ENCODE measurements at places on chromosomes 4 and X. TPM values are rescaled to one million over a fixed set of nuclear protein-coding genes. Genes with fewer than 3 reads are reported as not detected.
A peak's percentile ranks its signal among the peaks of the same experiment; 100 is the strongest.

DNA sequence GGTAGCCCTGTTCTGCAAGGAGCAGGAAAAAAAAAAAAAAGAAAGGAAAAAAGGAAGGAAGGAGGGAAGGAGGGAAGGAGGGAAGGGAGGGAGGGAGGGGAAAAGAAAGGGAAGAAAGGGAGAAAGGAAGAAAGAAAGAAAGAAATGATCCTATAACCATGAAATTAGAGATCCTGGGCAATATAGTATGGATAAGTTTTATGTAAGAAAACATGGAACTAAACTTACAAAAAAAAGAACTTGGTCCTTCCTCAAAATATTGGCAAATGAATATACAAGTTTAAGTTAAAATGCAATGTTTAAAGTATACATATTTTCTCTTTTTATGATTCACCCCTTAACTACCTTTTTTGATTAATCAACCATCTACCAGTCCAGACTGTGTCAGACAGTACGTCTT is 18.9 kb downstream of the BBS7 start:
- H3K36me3 ChIP-seq: peaks cover 10% of the 10 kb centered on the region
- no peaks in the 10 kb centered on the region for H3K27me3 ChIP-seq
- no peak overlapping the region for H3K4me3 ChIP-seq
- no peaks in the 10 kb centered on the region for H3K4me1 ChIP-seq
- no peak overlapping the region for H3K27ac ChIP-seq

DNA sequence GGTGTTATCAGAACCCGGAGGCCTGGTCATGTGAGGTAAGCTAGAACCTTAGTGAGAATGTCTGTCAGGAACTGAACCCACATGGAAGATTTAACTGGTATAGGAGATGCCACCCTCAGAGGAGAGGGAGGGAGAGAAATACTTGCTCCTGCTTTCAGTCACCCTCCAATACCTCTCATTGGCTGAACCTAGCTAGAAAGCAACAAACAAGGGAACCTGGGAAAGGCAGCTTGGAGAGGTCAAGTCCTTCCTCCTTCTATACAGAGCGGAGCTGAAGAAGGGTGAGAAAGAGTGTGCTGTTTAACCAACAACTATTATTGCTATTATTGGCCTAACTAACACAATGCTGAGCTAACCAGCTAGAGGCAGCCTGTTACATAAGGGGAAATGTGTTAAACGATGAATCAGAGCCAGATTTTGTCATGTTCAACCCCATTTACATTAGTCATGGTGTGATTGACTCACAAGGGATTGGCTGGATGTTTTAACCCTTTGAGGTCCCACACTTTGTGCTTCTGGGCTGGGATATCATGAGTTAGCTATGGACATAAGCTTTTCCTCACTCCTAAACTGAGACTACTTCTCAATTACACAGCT is 96.5 kb upstream of the ESX1 start:
- H3K27me3 ChIP-seq: no peaks in the 10 kb centered on the region
- H3K36me3 ChIP-seq: no peaks in the 10 kb centered on the region
- H3K27ac ChIP-seq: no peak overlapping the region
- H3K4me3 ChIP-seq: no peak overlapping the region

- H3K27me3 ChIP-seq: peaks cover 3% of the 10 kb centered on the region
- H3K36me3 ChIP-seq: no peaks in the 10 kb centered on the region
- no peak for DNase-seq
- no peaks in the 10 kb centered on the region for H3K4me1 ChIP-seq
- no peak overlapping the region for H3K4me3 ChIP-seq
Measured at GRCh38 chr4:87916626-87917025, 58.9 kb upstream of the SPP1 start.

FAM53A gene
- 0.91 TPM for total RNA-seq

DNA sequence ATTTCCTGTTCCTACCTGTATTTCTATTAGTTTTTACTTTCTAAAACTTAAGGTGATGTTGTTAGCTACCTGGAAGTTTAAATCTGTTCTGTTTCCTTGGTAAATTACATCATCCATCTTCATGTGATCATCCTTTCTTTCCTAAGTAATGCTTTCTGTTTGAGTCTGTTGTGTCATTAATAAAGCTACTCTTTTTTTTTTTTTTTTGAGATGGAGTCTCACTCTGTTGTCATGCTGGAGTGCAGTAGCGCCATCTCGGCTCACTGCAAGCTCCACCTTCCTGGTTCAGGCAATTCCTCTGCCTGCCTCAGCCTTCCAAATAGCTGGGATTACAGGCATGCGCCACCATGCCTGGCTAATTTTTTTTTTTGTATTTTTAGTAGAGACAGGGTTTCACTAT is 73.3 kb downstream of the FIP1L1 start:
- no peak for DNase-seq
- peaks cover 40% of the 10 kb centered on the region for H3K36me3 ChIP-seq
- no peaks in the 10 kb centered on the region for H3K27me3 ChIP-seq

DNA sequence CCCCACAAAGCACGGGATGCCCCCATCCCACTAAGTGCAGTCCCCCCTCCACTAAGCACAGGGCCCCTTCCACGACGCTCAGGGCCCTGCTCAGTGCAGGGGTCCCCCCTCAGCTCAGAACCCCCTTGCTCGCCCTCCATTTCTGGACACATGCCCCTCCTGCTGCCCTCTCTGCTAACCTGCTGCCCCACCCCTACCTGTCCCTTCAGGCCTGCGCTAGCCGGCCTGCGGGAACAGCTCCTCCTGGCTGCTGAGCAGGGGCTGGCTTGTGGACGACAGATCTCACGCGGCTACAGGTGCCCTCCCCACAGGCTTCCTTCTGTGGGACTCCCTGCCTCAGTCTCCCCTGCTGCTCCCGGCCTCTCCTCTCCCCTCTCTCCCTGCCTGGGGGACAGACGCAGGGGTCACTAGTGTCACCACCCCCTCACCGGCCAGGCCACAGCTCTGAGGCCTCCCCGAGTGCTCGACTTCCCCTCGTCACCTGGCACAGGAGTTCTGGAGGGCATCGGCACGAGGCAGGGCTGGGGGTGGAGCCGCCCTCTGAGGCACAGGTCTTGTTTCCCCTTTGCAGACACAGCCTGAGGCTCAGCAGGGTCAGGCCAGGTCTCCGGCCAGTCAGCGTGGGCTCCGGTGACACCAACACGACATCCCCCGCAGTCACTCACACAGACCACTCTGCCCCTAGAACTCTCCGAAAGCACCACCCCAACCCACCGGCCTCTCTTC is 21.6 kb downstream of the GAK start:
- no peak for DNase-seq
- H3K27me3 ChIP-seq: no peaks in the 10 kb centered on the region
- H3K27ac ChIP-seq: no peak overlapping the region
- H3K4me3 ChIP-seq: no peak overlapping the region

DNA sequence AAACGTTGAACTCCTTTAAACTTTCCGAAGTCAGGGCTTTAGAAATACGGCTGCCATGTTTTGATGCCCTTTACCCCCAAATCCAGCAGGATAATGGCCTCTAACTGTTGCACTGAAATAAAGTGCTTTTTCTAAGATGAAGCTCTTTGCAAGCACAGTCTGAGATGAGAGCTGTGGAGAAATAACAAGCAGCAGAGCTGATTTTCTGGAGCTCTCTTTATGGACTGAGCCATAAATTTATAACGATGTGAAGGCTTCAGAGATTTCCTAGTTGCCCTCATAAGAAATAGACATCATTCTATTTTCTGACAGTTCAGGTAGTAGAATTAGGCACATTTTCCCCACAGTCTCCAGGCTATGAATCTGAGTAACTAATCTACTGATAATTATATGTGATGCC is 567.3 kb downstream of the PDHA2 start:
- H3K4me1 ChIP-seq: no peaks in the 10 kb centered on the region
- no peaks in the 10 kb centered on the region for H3K36me3 ChIP-seq
- no peak for DNase-seq

DNA sequence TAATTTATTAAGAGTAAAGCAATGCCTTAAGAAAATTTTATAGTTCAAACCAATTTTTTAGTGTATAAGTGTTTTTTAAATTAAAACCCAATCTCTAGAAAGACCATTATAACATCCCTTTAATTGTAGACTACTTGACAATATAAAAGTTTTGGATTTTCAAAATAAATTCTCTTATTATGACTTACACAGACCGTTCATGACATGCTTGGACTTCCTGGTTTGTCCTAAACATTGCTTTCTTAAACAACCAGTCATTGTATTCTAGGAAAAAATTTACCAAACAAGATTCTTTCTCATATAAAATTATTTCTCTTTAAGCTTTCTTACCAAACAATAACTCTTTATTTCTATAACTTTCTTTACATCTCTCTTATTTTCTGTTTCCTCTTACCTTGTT is 49.0 kb upstream of the CXorf51A start:
- DNase-seq: no peak
- no peaks in the 10 kb centered on the region for H3K36me3 ChIP-seq
- H3K4me3 ChIP-seq: no peak overlapping the region
- no peaks in the 10 kb centered on the region for H3K4me1 ChIP-seq
- H3K27me3 ChIP-seq: no peaks in the 10 kb centered on the region
- H3K27ac ChIP-seq: no peak overlapping the region

PDZD11 gene
- total RNA-seq: 39.7 TPM

NDP gene
- not detected for total RNA-seq

DNA sequence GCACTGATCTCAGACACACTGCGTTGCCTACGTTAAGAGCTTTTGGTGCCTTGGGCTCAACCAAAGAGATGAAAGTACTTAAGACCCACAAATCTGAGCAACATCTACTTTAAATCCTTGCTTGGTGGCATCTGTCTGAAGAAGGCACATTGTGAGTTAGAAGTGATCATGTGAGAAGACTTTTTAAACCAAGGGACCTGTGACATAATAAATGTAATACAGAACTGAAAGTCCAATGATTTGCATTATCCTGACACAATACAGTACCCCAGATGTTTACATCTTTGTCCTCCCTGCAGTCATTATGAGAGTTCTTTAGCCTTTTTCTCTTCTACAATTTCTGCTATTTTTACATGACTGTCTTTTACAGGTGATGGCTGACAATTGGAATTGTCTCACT is 96.7 kb upstream of the FTHL17 start:
- H3K4me3 ChIP-seq: no peak overlapping the region
- H3K27ac ChIP-seq: no peak overlapping the region
- no peaks in the 10 kb centered on the region for H3K36me3 ChIP-seq
- H3K27me3 ChIP-seq: peaks cover 2% of the 10 kb centered on the region
- no peak for DNase-seq

DGKK gene
- not detected for total RNA-seq

DNA sequence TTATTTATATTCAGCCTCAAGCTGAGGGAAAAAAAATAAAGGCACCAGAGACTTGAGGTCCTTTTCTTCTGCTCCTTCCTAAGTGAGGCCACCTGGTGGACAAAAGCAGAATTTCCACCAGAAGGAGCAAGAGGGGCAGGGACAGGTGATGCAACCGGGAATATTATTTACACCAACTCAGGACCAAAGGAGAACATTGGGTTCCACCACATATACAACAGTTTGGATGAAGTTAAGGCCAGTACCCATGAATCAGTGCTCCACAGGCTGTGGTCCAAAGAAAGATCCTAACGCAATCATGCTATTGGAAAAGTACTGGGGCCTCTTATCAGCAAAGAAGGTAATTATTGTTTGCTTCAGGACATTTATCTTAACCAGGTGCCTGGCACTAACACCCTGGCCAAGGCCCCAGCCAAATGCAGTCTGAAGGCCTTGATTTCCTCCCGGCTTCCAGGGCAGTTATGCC is 57.4 kb downstream of the TSC22D3 start:
- no peak overlapping the region for H3K27ac ChIP-seq
- H3K4me3 ChIP-seq: no peak overlapping the region
- H3K4me1 ChIP-seq: peaks cover 29% of the 10 kb centered on the region
- peak; percentile 75 for DNase-seq

MAGEB2 gene
- not detected for total RNA-seq

- no peaks in the 10 kb centered on the region for H3K36me3 ChIP-seq
- H3K4me1 ChIP-seq: peaks cover 3% of the 10 kb centered on the region
- DNase-seq: no peak
- no peak overlapping the region for H3K27ac ChIP-seq
- no peaks in the 10 kb centered on the region for H3K27me3 ChIP-seq
- no peak overlapping the region for H3K4me3 ChIP-seq
Measured at GRCh38 chr4:86926435-86927086, 8.2 kb upstream of the AFF1 start.

SULT1E1 gene
- total RNA-seq: not detected

DNA sequence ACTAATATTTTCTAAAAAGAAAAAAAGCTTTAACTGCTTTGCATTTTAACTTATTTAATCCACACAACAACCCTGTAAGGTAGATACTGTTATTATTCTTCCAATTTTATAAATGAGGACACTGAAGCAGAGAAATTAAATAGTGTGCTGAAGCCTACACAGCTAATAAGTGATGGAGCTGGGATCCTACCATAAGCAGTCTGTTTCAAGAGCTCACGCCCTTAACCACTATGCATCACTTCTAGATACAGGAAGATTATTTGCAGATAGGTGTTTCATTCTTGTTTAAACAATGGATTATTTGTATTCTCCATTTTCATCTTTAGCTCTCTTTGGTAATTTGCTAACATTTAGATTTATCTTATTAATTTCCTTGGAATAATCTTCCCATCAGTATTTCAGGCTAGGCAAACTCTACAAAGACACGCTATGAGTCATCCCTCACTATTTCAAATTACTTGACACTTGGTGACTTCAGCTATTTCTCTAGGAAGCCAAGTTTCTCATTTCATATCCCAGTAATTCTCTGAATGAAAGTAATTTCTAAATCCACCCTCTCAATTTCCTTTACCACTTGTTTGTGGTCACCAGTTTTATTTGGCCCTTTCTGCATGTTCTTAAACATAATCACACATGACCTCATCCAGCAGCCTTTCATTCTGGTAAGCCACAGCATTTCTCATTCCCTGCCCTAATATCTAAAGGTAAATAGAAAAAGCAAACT is 67.3 kb downstream of the ASB9 start:
- H3K4me3 ChIP-seq: no peak overlapping the region
- no peaks in the 10 kb centered on the region for H3K27me3 ChIP-seq
- peaks cover 36% of the 10 kb centered on the region for H3K4me1 ChIP-seq
- H3K27ac ChIP-seq: peak overlapping the region; percentile 57
- peaks cover 6% of the 10 kb centered on the region for H3K36me3 ChIP-seq

DNA sequence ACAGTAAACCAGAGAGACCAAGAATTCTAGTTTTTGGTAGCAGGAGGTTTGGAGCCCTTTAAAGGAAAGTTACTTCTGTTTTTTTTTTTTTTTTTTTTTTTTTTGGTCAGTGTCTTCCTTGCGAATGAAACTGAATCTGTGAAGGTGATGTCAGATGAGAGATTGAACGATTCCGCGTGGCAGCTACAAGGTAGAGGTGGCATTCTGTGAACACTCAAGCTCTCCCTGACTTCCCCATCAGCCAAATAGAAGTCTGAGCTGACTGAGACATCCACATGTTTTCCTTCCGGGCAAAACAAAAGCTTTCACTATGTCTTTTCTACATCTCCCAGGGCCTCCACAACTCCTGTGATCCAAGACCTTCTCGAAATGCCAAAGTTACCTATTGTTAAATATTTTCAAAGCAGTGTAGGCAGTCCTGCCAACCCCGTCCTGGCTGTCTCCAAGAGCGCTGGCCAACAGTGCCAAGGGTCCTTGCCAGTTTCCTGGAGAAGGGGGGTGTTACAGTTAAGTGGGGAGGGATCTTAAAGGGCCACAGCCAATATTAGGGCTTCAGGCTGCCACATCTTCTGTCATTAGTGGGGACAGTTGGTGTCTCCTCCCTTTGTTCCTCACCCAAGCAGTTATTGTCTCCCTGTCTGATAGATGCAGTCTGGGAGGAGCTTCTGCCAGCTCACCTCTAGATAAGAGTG is 102.9 kb upstream of the SLC34A2 start:
- no peak overlapping the region for H3K27ac ChIP-seq
- H3K27me3 ChIP-seq: no peaks in the 10 kb centered on the region
- no peaks in the 10 kb centered on the region for H3K36me3 ChIP-seq
- no peaks in the 10 kb centered on the region for H3K4me1 ChIP-seq
- no peak overlapping the region for H3K4me3 ChIP-seq

- no peak for DNase-seq
- no peaks in the 10 kb centered on the region for H3K36me3 ChIP-seq
- H3K27ac ChIP-seq: no peak overlapping the region
- H3K27me3 ChIP-seq: no peaks in the 10 kb centered on the region
Measured at GRCh38 chrX:144627947-144628346, 619.4 kb upstream of the SPANXN1 start.
